Transverse colon (tissue), 4 donors: ENCODE measurements at places on chromosomes 7 and 10. TPM values are rescaled to one million over a fixed set of nuclear protein-coding genes. Genes with fewer than 3 reads are reported as not detected.
A peak's percentile ranks its signal among the peaks of the same experiment; 100 is the strongest.

The IL15RA gene
- 27.9 TPM for total RNA-seq

The ZYX gene
- total RNA-seq, result 51.1 TPM

- DNase-seq, result no peak
These were observed 34.1 kb downstream of the KCTD7 start for GRCh38 chr7:66662646-66663264.

- DNase-seq, result no peak
These were observed 45.9 kb upstream of the ARHGAP12 start for GRCh38 chr10:31974434-31975124.

GRCh38 chr10:92688927-92689662, 660 bp upstream of the HHEX start:
- peak; percentile 34 for DNase-seq

DNA sequence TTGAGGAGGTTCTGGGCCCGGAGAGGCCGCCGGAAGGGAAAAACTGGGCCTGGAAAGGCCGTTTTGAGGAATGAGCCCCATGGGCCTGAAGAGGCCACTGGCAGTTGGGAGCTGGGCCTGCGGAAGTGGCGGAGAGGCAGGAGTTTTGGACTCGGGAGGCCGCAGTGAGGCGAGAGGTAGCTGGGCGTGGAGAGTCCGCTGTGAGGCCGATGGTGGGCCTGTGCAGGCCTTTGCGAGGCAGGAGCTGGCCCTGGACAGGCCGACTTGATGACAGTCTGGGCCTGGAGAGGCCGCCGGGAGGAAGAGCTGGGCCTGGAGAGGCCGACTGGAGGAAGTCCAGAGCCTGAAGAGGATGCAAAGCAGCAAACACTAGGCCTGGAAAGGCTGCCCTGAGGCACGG, 259.0 kb upstream of the NUPR2 start:
- DNase-seq, result no peak
